Activated CD4-positive, alpha-beta memory T cell treated with anti-CD3 and anti-CD28 coated beads for 36 hours (primary cell): ENCODE measurements at places on chromosomes 2 and 18.

- DNase-seq = no peak
Measured at GRCh38 chr18:11482271-11482670, 127.1 kb upstream of the SLC35G4 start.

DNA sequence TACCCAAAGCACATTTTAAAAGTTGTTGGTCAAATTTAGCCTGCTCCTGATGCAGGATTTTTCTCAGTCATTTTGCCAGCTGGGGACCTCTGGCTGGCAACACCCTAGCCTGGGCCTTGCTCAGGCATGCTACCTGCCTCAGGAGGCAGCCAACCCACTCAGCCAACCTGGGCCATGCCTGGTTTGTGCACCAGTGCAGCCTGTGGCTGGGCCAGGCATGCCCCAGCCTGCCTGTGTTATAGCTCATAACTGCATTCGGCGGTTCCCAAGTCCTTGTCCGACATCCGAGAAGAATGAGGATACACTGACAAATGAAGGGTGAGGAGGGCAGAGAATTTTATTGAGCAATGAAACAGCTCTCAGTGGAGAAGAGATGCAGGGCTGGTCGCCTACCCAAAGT, 608.0 kb downstream of the SUCLG1 start:
- no peak for DNase-seq

GRCh38 chr18:39660141-39660540, 2094.5 kb upstream of the CELF4 start:
- no peak for DNase-seq

DNA sequence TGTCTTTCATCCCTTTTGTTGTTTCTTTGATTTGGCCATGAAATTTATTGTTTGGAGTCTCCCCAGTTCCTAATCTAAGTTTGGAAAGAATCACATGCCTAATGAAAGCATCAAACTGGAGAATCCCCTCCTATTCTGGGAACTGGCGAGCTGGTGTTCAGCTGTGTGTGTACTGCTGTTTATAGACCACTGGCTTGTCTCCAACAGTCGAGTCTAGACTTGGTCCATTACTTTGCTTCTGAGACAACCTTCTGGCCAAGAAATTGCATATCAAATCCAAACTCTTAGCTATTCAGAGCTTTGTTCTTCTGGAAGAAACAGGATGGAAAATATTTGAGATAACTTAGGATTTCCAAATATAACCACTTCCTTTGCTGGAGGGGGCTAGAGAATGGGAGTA, 111.5 kb upstream of the THSD7B start:
- no peak for DNase-seq

DNA sequence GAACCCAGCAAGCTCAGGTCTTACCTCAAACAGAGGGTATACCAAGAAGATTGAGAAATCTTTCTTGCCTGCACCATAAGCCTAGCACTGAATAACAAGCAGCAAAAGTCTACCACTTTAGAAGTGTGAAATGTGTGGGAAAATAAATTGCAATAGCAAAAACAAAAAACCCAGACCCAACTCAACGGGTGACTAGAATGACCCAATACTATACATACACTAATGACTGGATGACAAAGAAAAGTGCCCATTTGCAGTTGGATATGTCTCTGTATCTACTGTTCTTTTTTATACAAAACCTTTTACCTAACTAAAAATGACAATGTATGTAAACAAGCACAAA, 950.6 kb downstream of the TRIB2 start:
- DNase-seq = no peak

DNA sequence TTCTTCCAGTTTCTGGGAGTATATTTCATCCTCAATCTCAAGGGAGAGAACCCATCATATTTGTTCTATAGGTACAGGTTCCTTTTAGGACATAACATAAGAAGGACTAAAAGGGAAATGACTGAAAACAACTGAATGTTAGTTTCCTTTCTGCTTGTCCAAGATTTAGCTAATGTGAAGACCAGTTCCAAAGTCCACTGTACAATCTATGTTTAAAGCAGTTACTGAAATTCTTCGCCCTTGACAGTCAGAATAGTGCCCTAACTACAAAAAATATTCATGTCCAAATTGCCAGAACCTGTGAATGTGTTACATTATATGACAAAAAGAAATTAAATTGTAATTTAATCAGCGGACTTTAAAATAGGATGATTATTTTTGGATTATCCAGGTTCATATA, 466.3 kb upstream of the SETBP1 start:
- no peak for DNase-seq

GRCh38 chr2:1746174-1747064, 2.1 kb upstream of the PXDN start:
- DNase-seq = no peak

DNA sequence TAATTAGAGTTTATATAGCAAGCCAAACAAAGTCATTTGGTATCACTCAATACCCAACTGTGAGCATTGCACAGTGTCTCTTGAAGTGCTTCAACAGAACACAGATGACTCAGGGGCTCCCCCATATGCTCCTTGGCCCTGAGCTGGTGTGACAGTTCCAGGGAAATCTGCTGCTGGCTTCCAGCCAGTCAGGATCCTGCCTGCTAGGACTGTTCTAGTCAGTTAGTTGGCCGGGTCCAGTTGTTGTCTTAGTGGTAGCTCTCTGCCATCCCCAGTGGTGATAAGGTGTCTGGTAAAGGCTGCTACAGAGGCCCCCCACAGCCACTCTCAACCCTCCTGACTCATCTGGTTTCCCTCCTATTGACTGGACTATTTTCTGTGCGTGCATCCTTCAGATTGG, 100.3 kb downstream of the IRS1 start:
- DNase-seq = no peak

DNA sequence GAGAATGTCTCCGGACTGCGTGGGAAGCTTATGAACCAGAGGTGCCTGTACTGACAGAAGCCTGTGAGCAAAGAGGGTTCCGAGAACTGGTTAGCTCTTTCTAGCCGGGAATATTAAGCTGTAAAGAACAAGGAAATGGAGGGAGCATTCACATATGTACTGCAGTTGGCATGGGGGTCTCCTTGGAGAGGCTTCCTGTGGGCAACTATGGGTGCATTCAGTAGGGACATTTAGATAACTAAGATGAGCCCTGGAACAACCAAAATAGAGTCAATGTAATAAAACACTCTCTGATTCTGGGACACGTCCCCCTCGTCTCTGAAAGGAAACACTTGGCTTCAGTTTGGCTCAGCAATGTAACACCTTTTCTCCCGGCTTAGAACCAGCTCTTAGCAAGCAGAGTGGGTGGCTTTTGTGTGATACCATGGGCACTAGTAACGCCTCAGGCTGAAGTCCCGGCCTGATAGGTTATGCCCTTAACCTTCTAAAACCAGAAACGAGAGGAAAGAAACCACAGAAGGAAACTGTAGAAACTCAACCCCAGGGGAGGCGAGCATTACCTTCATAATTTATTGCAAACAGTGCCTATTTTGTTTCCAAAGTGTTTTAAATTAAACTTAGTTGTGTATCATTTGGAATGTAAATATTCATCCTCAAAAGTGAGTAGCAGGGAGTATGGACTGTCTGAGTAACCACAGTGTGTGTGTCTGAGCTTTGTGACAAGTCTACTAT, 48.8 kb upstream of the LPIN2 start:
- DNase-seq = peak; percentile 78

- no peak for DNase-seq
Measured at GRCh38 chr2:130289780-130290179, 52.9 kb upstream of the IMP4 start.

DNA sequence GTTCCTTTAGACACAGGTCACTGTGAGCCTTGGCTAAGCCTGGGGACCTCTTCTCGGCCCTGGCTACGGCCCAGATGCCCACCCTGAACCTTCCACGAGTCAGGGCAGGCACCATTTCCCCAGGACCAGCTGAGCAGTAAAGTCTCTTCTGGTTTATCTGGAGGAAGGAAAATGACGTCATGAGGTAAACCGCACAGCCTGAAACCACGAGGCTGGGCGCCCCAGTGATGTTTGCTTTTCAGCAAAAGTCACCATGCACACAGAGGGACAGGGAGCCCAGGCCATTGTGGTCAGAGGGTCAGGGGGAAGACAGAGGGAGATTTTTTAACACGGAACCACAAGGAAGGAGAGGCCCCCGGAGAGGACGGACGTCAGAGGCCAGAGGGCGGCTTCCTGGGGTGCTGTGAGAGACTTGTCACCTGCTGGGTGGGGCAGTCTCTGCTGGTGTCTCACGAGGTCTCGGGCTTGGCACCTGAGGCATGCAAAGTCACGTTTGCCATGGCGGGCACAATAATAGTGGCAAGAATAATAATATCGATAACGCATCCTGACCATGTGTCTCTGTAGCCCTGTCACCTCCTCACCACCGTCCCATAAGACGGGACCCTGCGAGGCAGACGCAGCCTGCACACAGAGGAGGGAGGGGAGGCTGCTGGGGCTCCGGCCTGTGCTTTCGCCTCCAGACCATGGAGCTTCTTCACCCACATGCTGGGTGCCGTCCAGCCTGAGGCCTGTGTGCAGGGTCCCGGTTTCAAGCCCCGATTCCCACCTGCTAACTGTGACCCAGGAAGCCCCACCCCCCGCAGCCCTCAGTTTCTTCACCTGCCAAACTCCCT, 33.2 kb upstream of the FOSL2 start:
- DNase-seq = peak; percentile 93

- peak; percentile 36 for DNase-seq
Measured at GRCh38 chr2:216142540-216142939, 33.4 kb downstream of the XRCC5 start.
